ENCODE measurements at places on chromosomes 5 and 9. TPM values are rescaled to one million over a fixed set of nuclear protein-coding genes. Genes with fewer than 3 reads are reported as not detected.

MGAT4B gene
- 232 TPM for polyA plus RNA-seq

ZDHHC11B gene
- 0.46 TPM for polyA plus RNA-seq

C1QTNF2 gene
- not detected for polyA plus RNA-seq

BHMT gene
- polyA plus RNA-seq = 0.04 TPM

SPATA31D4 gene
- polyA plus RNA-seq = not detected

SLC4A9 gene
- polyA plus RNA-seq = not detected

CAMSAP1 gene
- polyA plus RNA-seq = 2.4 TPM

ENG gene
- polyA plus RNA-seq = 5.4 TPM

TMEM38B gene
- 7.7 TPM for polyA plus RNA-seq

DMRT3 gene
- not detected for polyA plus RNA-seq

GARIN3 gene
- polyA plus RNA-seq = not detected

CERCAM gene
- polyA plus RNA-seq = 4.2 TPM

POU5F2 gene
- under 0.01 TPM for polyA plus RNA-seq

LCN6 gene
- polyA plus RNA-seq = 4.2 TPM

PHAX gene
- polyA plus RNA-seq = 25.9 TPM

TUSC1 gene
- 11.8 TPM for polyA plus RNA-seq

BTNL3 gene
- 18.0 TPM for polyA plus RNA-seq
